Central memory CD4-positive, alpha-beta T cell (primary cell): ENCODE measurements at places on chromosomes 7 and 10.
A peak's percentile ranks its signal among the peaks of the same experiment; 100 is the strongest.

DNA sequence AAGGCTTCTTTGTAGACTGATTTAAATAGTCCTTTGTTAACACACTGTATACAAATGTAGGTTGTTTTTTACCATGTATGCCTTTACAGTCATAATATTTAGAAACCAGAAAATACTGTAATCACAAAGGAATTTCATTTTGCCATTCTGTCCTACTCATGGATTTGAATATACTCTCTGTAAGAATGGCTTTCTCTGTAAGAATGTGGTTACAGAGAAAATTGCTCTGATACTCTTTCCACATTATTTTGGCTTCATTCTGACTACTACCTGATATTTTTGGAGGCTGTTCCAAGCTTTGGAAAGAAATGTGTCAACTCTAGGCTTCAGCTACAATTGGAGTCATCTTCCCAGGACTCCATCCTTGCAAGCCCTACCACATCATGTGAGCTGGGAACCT, 23.5 kb downstream of the CH25H start:
- no peak for DNase-seq

- peak; percentile 9 for DNase-seq
These were observed 3.1 kb upstream of the PAPSS2 start for GRCh38 chr10:87656431-87657072.

GRCh38 chr10:33616956-33617355, 282.5 kb upstream of the NRP1 start:
- DNase-seq: no peak

- DNase-seq: no peak
These were observed 135.2 kb upstream of the AGK start for GRCh38 chr7:141415999-141416398.

DNA sequence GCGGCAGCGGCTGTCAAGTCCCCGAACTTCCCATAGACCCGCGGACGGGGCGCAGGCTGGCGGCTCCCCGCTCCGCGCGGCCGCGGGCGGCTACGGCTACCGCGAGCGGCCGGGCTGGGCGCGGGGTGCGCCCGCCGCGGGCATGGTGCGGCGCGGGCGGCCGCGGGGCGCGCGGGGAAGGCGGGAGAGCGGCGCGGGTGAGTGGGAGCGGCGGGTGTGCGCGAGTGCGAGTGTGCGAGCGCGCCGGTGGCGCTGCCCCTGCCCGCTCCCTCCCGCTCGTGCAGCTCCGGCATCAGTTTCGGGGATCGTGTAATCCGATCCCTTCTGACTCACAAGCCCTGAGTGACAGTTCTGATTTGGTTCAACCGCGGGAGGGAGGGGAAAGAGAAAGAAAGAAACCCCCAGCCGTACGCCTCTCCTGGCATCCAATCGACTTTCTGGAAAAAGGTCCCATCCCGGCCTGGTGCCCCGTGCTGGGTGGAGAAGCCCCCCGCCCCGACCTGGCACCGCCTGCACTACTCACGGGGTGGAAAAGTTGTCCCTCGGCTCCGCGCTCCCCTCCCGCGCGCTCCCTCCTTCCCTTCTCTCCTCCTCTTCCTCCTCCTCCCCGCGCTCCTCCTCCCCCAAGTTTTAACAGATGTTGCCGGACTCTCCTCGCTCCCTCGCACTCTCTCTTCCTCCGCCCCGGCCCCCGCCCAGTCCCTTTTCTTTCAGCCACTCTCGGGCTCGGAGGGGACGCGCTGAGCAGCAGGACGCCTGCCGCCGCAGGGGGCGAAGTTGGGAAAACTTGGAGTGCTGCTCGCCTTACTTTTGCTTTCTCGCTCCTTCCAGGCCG, at the start of gene GLI3:
GLI3 (minus strand) TSS at position 234 of the 835 bp plus-strand sequence. CDS start 13,956 bp downstream, outside the sequence.
- no peak for DNase-seq

DNA sequence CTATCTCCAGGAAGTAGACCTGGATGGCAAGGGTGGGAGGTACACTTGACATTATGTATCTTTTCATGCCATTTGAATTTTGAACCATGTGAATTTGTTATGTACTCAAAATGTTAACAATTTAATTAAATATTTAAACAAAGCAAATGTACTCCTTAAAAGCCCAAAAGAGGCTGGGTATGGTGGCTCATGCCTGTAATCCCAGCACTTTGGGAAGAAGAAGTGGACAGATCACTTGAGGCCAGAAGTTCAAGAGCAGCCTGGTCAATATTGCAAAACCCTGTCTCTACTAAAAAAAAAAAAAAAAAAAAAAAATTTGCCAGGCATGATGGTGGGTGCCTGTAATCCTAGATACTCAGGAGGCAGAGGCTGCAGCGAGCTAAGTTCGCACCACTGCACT, 136.9 kb upstream of the ASAH2 start:
- no peak for DNase-seq

DNA sequence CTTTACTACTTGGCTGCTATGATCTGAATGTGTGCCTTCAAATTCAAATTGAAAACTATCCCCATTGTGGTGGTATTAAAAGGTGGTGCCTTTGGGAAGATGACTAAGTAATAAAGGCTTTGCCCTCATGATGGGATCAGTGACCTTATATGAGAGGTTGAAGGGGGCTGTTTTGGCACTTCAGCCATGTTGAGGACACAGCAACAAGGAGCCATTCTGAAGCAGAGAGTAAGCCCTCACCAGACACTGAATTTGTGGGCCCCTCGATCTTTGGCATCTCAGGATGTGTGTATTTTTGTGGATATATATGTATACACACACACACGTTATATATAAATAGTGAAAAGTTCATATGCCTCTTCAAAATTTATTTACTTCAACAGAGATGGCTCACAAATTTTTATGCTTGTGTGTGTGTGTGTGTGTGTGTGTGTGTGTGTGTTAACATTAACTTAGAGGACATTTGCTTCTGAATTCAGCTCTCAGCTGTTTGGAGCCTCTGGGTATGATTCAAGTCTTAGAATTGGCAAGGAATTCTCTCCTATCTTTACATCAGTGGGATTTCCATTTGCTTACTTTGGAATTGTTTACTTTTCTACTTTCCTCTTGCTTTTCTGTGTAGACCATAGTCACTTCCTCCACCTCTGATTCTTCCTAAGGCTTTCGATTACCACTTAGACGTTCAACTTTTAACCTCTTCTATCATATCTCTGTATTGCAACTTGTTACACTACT, 66.6 kb downstream of the MAGI2 start:
- DNase-seq: no peak

- no peak for DNase-seq
These were observed 118.1 kb downstream of the WDR11 start for GRCh38 chr10:120969219-120969645.

- no peak for DNase-seq
These were observed at the start of gene LAMB1 for GRCh38 chr7:108002726-108003598. TSS of gene LAMB1 (minus strand) at chr7:108003161. CDS start at chr7:108002885, 276 bp downstream.

DNA sequence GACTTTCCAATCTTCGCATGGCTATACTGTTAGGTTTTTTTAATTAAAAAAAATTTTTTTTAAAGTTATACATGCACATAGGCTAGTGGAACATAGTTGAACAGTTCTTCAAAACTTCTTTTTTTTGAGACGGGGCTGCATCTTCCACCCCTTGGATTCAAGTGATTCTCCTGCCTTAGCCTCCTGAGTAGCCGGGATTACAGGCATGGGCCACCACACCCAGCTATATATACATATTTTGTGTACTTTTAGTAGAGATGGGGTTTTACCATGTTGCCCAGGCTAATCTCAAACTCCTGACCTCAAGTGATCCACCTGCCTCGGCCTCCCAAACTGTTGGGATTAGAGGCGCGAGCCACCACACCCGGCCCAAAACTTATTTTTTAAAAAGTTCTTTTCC, 17.3 kb downstream of the ZNF777 start:
- DNase-seq: no peak

- no peak for DNase-seq
These were observed 8.9 kb upstream of the TSPAN13 start for GRCh38 chr7:16744518-16745250.

- DNase-seq: no peak
These were observed 41.0 kb downstream of the TSPAN15 start for GRCh38 chr10:69492091-69492745.

DNA sequence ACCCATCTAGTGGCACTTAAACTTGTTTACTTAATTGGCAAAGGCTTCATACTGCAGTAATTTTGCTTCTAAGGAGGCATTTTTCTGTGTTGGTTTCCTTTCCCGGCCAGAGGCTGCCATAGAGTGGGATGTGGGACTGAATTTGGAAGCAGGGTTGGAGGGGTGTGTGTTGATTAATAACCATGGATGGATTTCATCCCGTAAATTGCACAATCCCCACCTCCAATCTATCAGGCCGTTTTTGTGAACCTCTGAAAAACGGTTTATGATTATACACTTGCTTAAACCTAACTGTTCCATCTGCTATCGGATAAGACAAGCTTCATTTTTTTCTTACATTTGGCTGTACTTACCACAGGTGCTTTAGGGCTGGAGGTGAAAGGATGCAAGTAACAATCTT, 1.3 kb downstream of the TMEM60 start:
- no peak for DNase-seq

DNA sequence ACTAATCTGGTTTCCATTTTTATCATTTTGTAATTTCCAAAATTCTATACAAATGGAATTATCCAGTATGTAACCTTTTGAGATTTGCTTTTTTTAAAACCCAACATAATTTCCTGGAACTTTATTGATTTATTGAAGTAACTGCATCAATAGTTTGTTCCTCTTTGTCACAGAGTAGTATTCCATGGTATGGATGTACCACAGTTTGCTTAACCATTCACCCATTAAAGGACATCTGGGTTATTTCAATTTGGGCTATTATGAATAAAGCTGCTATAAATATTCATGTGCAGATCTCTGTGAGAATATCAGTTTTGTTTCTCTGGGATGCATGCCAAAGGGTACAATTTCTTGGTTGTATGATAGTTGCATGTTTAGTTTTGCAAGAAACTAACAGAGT, 2.9 kb downstream of the GPNMB start:
- no peak for DNase-seq

DNA sequence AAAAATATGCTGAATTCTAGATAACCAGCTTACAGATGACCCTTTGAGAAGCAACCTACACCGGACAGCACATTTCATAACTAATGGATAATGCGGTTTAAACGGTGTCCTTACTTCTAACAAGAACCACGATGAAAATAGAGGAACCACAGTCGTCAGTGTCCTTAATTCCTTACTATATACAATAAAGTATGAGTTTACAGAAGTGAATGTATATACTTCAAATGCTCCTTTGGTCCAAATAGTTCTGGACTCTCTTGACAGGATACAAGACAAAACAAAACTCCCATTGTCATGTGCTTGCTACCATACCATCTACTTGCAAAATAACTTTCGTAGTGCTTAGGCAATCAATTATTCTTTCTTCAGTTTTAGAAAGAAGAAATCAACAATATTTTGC, 2.4 kb downstream of the NAMPT start:
- no peak for DNase-seq

- DNase-seq: no peak
These were observed 2.7 kb upstream of the PNLIPRP1 start for GRCh38 chr10:116587878-116588591.

DNA sequence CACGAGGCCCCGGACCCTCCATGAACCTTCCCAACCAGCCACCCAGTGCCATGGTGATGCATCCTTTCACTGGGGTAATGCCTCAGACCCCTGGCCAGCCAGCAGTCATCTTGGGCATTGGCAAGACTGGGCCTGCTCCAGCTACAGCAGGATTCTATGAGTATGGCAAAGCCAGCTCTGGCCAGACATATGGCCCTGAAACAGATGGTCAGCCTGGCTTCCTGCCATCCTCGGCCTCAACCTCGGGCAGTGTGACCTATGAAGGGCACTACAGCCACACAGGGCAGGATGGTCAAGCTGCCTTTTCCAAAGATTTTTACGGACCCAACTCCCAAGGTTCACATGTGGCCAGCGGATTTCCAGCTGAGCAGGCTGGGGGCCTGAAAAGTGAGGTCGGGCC, 90.6 kb upstream of the PDCD4 start:
- DNase-seq: no peak

GRCh38 chr7:116195451-116195850, 14.9 kb upstream of the TES start:
- no peak for DNase-seq

DNA sequence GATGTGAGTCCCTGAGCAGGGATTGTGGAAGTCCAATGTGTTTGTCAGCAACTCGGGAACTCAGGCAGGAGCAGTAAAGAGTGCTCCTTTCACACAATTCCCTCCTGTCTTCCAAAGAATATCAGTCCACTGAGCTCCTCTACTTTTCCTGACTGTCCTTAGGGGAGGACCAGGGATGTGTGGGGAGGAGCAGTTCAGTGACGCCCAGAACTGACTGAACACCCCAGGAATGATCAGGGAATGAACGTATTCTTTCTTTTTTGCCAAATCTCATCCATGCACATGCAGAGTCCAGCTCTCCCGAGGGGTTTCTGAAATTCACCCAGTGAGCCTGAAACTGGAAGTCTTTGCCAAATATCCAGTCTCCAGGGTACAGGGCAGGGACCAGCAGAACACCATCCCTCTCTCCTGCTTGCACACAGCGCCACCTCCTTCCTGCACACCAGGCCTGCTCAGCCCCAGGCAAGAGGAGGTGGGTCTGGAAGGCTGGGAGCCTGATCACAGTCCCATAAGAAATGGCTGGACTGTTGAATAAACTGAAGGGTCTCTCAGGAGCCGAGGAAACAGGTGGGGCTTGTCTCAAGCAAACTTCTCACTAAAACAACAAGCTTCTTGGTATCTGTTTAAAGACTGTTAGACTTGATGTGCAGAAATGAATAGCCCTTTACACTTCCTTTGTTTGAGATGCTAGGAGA, 294.7 kb downstream of the C7orf25 start:
- DNase-seq: no peak

DNA sequence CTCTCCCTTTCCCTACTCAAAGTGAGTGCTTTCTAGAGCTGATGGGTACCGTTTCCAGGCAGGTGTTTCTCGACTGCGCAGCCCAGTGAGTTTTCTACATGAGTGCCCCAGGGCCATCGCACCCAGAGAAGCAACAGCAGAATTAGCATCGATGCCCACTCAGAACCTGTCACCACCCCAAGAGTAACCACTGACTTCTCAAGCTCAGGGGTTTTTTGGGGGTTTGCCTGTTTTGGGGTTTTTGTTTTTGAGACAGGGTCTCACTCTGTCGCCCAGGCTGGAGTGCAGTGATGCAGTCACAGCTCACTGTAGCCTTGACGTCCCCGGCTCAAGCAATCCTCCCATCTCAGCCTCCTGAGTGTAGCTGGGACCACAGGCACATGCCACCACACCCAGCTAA, 25.7 kb downstream of the SNX8 start:
- no peak for DNase-seq

DNA sequence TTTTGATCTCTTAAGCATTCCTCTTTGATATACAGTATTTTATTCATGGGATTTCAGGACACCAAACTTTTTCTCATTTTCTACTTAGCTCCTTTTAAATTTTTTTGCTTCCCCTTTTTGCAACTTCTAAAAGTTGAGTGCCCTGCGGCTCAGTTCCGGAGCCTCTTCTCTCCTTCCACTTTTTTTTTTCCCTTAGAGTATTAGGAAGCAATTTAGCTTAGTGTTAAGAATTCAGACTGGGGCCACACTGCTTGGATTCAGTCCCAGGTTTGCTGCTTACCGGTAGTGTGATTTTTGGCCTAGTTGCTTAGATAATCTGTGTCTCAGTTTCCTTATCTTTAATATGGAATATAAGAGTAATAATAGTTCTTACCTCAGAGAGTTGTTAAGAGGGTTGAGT, 3.4 kb downstream of the STAM start:
- DNase-seq: no peak

GRCh38 chr7:142391191-142391992, 133.5 kb upstream of the PRSS58 start:
- peak; percentile 18 for DNase-seq
